OCI-LY7 (cell line): ENCODE measurements at places on chromosomes 5 and 9.
A peak's percentile ranks its signal among the peaks of the same experiment; 100 is the strongest.

GRCh38 chr5:42927730-42928129 lies 112.4 kb downstream of the ANXA2R start:
- DNase-seq: peak; percentile 24

DNA sequence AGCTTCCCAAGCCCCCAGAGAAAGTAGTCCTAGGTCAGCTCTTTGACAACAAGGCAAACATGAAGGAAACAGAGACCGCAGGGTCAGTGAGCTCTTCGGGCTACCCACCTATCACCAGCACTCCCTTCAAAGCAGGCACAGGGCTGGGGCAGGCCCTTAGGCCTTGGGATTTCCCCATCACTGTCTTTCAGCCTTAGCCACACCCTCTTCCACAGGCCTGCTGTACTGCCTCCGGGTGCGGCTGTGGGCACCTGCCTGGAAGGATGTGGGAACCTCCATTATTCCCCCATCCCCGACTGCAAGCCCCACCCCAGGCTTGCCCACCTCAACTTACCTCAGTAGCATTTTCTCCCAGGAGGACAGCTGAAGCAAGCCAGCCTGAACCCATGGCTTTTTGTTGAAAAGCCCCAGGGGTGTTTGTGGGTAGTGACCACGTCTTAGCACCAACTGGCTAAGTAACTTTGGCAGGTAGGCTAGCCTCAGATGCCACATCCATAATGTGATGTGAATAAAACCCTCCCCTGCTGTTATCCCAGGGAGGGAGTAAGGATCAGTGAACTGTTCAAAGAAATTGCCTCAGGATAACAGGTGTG lies 100.2 kb downstream of the PIK3R1 start:
- DNase-seq: no peak

DNA sequence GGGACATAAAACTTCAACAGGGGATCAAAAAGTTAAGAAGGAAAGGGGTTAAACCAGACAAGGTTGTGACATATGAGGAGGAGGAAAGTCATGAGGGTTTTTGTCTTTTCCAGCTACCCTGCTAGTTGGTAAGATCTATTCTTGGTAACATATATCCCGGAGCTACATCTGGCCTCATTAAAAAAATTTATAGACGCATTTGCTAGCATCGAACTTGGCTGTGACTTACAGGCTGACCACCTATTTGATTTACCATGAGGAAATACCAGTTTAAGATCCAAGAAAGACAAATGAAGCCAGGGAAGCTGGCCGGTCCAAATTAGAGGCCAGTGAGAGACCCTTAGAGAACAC lies 87.6 kb upstream of the NIPAL4 start:
- no peak for DNase-seq

- DNase-seq: no peak
Measured at GRCh38 chr5:82735160-82735789, 341.9 kb downstream of the TMEM167A start.

DNA sequence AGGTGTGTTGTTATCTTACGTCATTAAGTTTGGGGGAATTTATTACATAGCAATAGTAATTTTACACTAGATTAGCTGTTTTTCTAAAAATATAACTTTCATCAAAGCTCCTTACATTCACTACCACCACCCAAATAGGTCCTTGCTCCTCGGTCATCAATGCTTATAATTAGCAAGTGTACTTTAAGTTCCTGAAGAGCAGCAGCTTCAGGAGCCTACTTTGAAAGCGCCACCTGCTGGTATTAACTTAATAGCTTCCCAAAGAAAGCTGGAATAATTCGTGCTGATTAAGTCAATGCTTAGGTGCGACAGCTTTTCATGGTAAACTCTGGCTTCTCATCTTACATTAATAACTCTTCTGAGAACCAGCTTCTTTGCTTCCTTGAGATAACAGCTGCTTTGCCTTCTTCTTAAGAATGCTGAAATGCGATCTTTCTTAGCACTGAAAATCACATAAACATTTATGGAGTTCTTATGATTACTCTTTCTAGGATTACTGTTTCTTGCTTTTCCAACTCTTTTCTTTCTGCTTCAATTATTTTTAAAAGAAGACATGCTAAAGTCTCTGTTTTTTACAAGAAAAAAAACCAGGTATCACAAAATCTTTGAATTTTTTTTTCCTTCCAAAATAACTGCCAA lies 10.0 kb upstream of the C5 start:
- peak; percentile 82 for DNase-seq

- DNase-seq: no peak
Measured at GRCh38 chr9:4069457-4070153, 230.3 kb downstream of the GLIS3 start.

GRCh38 chr9:21294364-21294774 lies 10.7 kb downstream of the IFNA5 start:
- DNase-seq: no peak

DNA sequence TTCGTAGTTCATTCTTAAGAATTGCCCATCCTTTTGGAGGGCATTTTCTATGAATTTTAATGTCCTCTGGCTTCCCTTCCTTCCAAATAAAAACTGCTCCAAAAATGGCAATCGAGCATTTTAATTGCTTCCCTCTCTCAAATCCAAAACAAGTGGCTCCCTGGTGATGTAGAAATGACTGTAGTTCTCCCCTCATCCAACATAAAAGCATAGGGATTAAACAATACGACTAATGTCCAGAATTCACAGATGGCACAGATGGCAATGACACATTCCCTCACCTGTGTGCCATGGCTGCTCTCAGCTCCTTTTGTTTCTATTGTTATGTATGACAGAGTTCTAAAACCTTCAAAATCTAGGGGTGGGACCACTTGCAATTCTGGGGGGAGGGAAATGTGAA lies 417.3 kb downstream of the RAB3C start:
- no peak for DNase-seq

DNA sequence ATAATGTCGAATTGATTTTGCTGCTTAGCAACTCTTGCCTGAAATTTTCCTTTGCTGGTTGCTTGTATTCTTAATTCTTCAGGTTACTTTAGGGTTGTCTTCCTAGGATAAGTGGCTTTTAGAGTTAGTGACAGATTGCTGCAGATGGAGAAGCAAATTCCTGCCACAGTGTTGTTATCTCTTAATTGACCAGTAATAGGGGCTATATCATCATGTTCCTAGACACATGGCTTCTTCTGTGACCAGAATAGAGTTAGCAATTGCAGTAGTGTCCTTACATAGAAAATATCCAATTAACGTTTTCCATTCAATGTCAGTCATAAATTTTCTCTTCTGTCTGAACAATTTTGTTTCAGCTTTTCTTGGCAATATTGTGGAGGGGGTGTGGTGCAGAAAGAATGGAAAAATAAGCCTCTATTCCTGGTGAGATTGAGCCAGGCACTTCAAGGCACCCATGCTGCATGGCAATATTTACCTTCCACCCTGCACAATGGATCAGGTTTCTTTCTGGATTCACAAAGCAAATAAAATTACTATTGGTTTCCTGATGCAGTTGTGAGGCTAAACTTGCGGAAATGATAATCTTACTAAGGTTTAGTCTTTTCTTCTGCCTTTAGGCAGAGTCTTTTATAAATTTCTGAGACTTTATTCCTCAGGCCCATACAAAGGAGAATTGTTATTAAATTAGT lies 1481.5 kb downstream of the EFNA5 start:
- DNase-seq: no peak

DNA sequence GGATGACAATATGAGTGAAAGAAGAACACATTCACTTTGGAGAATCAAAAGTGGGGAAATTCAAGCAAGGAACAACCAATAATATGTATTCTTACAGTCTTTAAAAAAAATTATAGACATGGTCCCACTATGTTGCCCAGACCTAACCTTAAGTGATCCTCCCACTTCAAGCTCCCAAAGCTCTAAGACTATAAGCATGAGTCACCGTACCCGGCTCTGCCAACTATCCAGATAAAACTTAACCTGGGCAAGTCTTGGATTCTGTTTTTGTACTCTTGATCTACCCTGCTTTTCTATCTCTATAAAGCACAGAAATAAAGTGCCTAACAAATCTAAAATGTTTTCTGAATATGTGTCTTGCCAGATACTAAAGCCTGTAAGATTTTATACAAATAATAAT lies 30.9 kb downstream of the CEMIP2 start:
- no peak for DNase-seq

DNA sequence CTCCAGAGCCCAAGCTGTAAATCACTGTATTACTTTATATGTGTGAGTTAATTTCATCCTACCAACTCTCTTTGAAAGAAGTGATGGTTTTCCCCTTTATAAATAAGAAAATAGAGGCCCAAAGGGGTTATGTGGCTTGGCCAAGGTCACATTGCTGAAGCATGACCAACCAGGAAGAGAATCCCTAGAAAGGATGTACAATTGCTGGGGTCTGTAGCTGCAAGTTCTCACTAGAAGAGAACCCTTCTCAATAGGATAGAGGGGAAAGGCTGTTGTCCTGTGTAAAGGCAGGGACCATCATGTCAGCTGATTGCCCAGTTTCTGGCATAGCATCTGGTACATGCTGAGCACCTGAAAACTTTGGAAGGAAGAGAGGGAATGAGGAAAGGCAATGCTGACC lies 39.0 kb upstream of the FAT2 start:
- DNase-seq: no peak

- no peak for DNase-seq
Measured at GRCh38 chr5:152622628-152623027, 217.5 kb upstream of the NMUR2 start.

DNA sequence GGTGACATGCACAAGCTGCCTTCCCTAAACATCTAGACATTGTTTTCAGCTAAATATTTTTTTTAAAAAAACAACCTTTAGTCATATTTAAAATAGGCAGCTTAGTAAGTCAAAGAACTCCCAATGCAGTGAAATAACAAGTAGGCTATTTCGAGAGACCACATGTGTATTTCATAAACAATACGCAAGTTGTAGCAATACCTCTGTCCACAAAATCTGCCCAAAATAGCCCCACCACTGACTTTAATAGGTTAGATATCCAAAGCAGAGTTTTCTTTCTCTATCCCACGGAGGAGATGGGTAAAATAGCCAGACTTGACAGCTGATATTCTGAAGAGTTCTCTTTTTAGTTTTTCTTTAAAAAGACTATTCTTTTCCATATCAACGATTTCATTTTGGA lies 1.2 kb downstream of the SLC24A2 start:
- no peak for DNase-seq

DNA sequence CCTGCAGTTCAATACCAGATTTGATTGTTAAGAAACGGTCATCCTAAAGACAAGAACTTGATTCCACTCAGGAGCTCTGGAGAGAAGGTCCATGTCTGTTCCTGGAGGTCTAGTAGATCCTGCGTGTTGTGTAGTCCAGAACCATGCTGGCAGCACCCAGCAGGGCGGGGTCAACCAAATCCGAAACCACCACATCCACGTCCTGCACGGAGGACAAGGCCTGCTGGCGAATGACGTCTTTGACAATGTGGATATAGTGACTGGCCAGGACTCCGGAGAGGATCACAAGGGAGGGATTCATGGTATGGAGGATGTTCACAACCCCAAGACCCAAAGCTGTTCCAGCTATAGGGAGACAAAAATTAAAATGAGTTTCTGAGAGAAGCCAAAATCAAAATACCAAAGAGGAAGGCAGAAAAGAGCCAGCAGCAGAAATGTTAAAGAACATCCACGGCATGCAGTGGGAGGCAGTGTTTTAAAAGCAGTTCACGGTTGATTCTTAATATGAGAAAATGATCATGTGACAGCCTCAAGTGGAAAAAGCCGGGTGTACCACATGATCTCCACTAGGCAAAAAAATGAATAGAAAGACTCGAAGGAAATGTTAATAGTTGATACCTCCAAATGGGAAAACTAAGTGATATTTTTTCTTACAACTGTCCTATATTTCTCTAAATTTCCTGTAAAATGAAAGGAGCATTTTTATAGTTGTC lies 26.7 kb downstream of the CLTA start:
- no peak for DNase-seq

- DNase-seq: no peak
Measured at GRCh38 chr9:131239161-131239975, 36.9 kb downstream of the FAM78A start.

GRCh38 chr9:91734371-91734981 lies 215.6 kb downstream of the ROR2 start:
- DNase-seq: peak; percentile 47

DNA sequence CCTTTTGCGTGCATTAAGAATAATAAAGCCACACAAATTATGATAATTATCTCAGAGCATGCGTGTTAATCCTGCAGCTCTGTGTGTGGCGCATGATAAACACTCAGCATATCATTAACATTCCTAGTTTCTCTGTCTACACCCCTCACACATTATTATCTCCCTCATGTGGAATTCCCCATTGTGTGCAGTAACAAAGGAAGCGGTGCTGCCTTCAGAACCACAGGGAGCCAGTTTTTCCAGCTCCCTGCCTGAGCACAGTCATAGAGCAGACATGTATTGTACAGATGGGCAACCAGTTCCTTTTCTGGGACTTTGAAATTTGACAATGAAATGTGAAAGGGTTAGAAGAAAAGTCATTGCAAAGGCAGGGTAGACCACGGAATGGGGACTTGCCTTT lies 1365.5 kb upstream of the CDH9 start:
- DNase-seq: no peak

- DNase-seq: no peak
Measured at GRCh38 chr5:40687321-40687720, 7.6 kb downstream of the PTGER4 start.

- no peak for DNase-seq
Measured at GRCh38 chr9:13143281-13143680, 136.2 kb downstream of the MPDZ start.

- DNase-seq: no peak
Measured at GRCh38 chr5:97628807-97629206, 445.8 kb upstream of the RIOK2 start.

DNA sequence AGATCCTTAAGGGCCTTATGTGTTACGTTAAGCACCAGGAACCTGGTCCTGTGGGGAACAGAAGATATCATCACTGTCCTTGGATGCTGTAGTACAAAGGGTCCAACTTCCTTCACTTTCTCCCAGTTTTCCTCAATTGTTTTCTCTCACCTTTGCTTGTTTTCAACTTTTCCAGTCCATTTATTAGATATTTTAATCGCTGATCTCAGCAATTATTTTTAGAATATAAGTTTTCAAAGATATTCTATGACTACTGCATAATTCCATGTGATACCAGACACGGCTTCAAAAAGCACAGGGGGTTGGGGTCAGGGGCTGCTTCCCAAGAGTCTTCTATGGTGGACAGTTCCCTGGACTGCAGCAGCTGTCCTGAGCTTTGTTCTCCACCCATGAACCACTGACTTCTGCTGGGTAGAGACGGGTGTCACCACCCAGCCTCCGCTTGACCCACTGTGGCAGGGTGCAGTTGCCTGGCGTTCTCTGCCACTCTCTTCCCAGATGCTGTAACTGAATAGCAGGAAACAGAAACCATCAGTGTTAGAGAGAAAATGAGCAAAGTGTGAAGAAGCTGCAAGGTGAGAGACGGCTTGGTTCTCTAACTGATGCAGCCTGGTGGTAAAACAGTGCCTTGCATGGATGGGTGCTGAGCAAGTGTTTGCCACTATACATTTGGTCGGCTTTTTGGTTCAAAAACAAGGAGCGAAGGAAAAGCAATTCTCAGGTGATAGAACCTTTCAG lies 383.0 kb downstream of the RAB3C start:
- DNase-seq: no peak
